ENCODE measurements at places on chromosomes 6 and 20.
A peak's percentile ranks its signal among the peaks of the same experiment; 100 is the strongest.

DNA sequence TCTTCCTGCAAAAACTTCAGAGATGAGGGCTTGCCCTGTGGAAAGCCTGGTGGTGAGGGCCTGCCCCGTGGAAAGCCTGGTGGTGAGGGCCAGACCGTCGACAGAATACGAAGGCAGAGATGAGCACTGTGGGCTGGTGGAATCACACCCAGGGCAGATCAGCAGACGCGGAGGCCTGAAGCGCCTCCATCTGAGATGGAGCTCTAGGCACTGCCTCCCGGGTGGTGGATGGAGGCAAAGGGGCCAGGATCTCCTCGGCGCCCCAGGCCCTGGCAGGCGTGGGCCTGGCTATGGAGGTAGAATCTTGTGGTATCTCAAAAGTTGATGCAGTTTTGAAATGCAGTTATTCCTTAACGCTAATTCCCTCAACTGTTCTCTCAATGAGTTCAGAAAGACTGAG, 104.8 kb downstream of the PSMB1 start:
- no peak for DNase-seq

- DNase-seq: no peak
Measured at GRCh38 chr20:52405417-52405816, 213.8 kb upstream of the ZFP64 start.

DNA sequence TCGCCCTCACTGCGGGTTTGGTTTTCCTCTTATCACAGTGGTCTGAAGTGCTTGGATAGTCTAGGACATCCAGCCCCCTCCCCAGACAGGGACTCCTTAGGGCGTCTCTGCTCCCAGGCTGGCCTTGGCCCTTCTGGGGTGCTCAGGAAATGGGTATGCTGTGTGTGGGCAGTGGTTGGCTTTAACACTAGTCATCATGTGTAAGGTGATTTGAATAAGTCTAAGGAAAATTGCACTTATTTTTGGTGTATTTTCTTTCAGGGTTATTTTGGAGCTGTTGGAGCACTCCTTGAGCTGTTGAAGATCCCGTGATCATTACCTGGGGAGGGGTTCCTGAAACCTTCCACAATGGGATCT, 33.8 kb downstream of the PANK2 start:
- DNase-seq: no peak

- DNase-seq: no peak
Measured at GRCh38 chr6:31037169-31037568, 26.9 kb downstream of the MUC22 start.

DNA sequence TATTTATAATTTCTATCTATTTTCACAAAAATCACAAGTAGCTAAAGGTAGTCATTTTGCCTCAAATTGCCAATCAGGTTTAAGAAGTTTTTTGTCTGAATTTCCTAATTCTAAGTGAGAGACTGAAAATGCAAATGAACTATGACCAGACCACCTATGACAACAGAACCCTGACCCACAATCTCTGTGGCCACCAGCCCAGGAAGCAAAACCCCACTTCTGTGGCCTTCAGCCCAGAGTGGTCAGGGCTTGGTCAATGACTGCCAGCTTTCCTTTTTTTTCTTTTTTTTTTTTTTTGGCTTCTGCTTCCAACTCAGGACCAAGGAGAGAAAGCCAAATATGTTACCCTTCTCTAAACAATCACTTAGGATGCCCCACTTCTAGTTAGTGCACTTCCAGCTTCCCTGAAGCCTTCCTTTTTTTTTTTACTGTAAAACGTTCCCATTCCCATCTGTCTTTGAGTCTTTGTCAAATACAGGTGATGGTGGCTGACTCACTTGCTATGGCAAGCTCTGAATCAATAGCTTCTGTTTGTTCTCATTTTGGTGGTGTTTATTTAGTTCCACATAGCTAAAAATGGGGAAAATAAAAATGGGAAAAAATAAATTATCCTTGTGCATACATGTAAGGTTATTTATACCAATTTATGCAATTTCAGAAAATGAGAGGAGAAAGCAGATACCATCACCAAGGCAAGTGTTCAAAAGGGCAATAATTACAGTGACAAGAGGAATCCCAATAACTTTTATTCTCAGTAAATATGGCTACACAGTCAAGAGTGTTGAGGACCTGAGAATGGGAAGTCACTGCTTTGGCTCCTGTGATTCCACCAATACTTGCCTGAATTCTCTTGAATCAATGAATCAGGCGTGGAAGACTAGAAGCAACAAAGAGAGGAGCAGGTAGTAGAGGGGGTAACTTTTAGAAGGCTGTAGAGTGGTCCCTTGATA, 170.3 kb upstream of the PDE7B start:
- no peak for DNase-seq

GRCh38 chr20:21312813-21313474, 9.8 kb downstream of the XRN2 start:
- no peak for DNase-seq

- DNase-seq: no peak
Measured at GRCh38 chr6:41344876-41345275, 9.5 kb downstream of the NCR2 start.

- no peak for DNase-seq
Measured at GRCh38 chr6:75446241-75446880, 47.2 kb downstream of the FILIP1 start.

GRCh38 chr20:63317601-63318291, 24.8 kb downstream of the COL20A1 start:
- peak; percentile 51 for DNase-seq

DNA sequence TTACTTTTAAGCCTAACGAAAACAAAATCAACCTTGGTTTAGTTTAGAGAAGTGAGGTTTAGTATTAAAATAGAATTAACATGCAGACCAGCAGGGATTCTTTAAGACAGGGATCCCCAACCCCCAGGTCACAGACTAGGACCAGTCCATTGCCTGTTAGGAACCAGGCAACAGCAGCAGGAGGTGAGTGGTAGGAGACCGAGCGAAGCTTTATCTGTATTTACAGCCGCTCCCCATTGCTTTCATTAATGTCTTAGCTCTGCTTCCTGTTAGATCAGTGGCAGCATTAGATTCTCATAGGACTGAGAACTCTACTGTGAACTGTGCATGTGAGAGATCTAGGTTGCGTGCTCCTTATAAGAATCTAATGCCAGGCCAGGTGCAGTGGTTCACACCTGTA, 225.9 kb downstream of the NKAIN2 start:
- no peak for DNase-seq

- DNase-seq: no peak
Measured at GRCh38 chr6:94735270-94735669, 842.1 kb upstream of the MANEA start.

DNA sequence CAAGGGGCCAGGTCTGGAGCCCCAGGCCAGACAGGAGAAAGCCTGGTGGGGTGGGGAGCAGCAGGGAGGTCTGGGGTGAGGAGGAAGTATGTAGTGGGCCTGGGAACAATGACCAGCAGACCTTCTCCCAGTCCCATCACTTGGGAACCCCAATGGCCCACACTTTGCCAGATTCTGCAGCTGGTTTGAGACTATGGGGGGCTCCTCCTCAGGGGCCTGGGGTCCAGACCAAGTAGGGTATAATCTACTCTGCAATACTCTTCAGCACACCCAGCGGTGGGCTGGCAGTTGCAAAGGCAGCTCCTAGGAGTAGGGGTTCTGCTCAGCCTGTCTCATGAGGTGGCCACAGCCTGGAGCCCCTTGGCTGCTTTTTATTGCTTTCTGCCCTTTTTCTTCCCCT, 52.8 kb downstream of the NPEPL1 start:
- DNase-seq: no peak

- DNase-seq: no peak
Measured at GRCh38 chr6:38118791-38119365, 299.4 kb downstream of the ZFAND3 start.

DNA sequence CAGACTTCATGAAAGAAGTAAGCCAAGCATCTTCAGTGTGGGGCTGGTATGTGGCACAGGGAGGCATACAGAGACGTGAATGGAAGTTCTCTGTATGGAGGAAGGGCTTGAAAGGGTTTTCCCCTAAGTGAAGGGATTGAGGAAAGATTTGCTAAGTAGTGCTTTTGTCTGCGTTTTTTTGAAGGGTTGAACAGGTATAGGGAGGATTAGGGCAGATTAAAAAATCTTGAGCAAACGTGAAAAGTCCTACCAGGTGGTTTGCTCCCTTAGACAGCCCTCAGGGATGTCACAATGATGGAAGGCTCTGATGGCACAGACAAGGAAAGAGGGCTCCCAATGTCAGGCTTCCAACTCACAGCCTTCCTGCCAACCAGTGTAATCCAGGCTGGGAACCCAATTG, 181.7 kb upstream of the TAB2 start:
- no peak for DNase-seq

DNA sequence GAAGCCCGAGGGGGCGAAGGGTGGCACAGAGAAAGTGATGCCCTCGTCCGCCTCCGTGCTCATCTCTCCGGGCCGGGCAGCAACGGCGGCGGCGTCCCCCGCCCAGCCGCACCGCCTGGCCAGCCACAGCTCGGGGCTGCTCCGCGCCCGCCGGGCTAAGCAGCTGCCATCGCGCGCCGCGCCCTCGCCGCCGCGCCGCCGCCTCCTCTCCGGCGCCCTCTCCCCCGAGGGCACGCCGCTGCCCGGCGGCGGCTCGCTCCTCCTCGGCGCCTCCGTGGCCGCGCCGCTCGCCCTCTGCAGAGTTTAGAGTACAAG, 225 bp downstream of the MAP3K5 start:
- no peak for DNase-seq

- no peak for DNase-seq
Measured at GRCh38 chr20:40489886-40490285, 199.2 kb downstream of the MAFB start.

- DNase-seq: no peak
Measured at GRCh38 chr6:90110971-90111370, 185.7 kb downstream of the BACH2 start.

- DNase-seq: no peak
Measured at GRCh38 chr6:132004668-132005067, 53.5 kb upstream of the CCN2 start.

- no peak for DNase-seq
Measured at GRCh38 chr6:17388365-17388764, 5.0 kb upstream of the CAP2 start.

DNA sequence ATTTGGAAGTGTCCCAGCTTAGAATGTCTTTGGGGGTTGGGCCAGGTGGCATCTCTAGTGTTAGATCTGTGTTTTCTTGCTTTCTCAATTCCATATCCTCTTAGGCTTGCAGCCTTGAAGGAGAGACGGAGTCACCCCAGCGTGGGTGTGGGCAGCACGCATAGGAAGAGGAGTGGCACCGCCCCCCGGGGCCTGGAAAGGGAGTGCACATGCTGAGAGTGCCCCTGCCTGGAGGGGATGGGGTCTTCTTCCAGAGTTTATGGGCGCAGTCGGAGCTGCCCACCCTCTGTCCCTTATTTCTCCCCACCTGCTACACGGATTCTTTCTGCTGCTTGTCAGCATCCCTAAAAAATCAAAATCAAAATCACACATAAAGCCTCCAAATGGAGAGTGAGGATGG, 309.7 kb downstream of the QKI start:
- DNase-seq: no peak

- peak; percentile 8 for DNase-seq
Measured at GRCh38 chr6:96301781-96302180, 219.8 kb upstream of the UFL1 start.

DNA sequence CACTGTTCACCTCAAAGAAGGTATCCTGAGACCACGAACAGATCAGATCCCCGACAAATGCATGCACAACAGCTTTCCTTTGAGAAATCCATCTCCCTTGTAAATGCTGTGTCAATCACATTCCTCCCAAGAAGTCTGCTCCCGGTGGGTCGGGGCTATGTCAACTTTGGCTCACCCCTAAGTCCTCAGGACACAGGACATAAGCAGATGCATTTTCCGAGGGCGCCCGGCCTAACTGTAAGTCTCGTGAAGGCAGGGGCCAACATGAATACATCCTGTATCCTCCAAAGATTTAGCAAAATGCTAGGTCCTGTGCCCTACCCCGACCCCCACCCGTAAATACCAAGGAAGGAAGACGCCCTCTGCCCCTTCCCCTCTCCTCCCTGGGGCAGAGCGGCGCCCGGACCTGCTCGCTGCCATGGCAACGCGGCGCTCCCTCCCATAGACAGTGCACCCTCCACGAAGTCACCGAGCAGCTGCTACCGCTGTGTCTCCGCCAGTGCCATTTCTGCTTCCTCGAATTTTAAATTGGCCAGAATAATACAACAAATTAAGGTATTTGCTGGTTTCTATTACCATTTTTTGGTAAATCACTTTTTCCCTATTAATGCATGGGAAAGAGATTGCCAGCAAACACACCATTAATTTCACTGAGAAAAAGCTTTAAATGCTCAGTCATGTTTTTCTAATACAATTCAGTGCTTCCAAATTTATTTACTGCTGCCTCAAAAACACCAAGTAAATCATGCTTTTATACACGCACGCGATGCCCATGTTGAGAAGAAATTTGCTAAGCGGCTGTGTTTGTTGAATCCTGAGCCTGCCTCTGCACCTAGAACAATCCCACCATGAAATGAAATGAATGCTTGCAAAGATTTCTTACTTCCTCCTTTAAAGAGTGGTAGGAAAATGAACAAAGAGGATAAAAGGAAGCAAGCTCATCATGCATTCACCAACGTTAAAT, 100.6 kb downstream of the PCSK2 start:
- DNase-seq: peak; percentile 62

DNA sequence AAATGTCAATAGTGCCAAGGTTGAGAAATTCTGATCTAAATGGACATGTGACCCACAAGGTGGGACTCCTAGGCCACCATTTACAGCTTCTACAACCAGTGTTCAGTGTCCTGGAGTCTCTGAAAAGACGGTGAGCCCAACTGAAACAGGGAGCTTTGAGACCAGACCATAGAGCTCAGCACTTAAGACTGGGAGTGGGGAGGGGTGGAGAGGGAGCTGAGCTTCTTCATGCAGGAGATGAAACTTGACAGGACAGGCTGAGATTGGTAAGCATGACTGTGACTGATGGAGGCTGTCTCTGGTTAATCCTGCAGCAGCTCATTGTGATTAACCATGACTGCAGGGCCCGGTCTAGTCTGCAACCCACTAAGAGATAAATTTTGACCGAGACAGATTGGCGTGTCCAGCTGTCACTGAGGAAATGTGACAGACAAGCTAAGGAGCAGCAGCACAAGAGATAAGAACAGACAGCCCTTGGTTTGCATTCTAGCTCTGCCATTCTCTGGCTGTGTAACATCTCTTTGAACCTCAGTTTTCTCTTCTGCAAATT, 1.4 kb upstream of the AAR2 start:
- DNase-seq: no peak

DNA sequence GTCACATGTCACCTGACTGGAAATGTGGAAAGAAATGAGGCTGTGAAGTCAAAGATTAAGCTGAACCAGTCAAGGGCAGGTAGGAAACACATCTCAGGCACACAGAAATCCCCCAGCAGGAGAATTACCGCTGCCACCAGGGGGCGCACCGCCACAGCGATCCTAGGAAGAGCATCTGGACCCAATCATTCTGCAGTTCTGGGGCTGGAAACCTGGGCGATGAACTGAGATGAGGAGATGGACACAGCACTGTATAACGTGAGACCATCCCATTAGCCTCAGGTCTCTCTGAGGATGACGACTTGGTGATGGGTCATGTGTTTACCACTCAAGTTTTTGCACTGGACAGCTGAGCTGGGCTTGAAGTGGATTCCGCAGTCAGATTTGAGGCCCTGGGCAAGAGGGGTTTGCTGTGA, 6.5 kb upstream of the SLC24A3 start:
- peak; percentile 53 for DNase-seq

- DNase-seq: no peak
Measured at GRCh38 chr20:11791835-11792567, 125.7 kb upstream of the BTBD3 start.
